ENCODE measurements at places on chromosomes 12 and 14. TPM values are rescaled to one million over a fixed set of nuclear protein-coding genes. Genes with fewer than 3 reads are reported as not detected.
A peak's percentile ranks its signal among the peaks of the same experiment; 100 is the strongest.

Gene CLEC2A
- polyA plus RNA-seq, result not detected

Gene CBLN3
- 1.6 TPM for polyA plus RNA-seq

Gene PTGDR
- 0.43 TPM for polyA plus RNA-seq

DNA sequence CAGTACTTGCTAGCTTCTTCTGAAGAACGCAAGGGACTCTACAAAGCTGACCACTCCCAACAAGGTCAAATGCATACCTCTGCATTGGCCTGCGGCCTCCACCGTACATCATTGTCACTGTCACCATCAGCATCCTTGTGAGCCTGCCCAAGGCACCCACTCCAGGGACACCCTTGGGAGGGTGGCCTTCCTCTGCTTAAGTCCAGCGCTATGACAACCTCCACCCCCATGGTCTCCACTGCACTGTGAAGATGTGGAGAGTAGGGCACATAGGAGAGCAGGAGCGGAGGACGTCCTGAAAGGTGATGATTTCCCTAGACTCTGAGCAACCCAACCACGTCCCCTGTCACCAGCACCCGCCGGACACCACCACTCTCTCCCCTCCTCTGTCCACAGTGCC lies 252.8 kb downstream of the ALG10 start:
- H3K4me1 ChIP-seq, result no peaks in the 10 kb centered on the region
- no peak for DNase-seq
- no peak overlapping the region for H3K4me3 ChIP-seq
- H3K27ac ChIP-seq, result no peak overlapping the region
- no peaks in the 10 kb centered on the region for H3K27me3 ChIP-seq

Gene KRT6C
- not detected for polyA plus RNA-seq

DNA sequence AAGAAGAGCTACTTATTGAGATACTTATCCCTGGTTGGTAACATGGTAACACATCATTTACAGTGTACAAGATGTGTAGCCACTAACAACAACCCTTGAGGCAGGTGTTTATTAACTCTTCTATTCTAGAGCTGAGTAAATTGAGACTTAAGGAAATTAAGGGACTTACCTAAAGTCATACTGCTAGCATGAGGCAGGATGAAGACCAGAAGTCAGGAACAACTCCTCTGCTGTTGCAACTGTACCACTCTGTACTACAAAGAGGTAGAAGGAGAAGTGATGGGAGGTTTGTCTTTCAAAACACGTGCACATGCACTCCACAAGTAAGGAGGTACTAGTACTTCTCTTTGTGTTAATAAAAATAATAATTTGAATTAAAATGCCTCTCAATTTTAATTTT lies 79.9 kb downstream of the LLPH start:
- no peaks in the 10 kb centered on the region for H3K36me3 ChIP-seq
- peaks cover 5% of the 10 kb centered on the region for H3K4me1 ChIP-seq
- H3K27ac ChIP-seq, result no peak overlapping the region

Gene FAM90A1
- polyA plus RNA-seq, result 0.61 TPM

DNA sequence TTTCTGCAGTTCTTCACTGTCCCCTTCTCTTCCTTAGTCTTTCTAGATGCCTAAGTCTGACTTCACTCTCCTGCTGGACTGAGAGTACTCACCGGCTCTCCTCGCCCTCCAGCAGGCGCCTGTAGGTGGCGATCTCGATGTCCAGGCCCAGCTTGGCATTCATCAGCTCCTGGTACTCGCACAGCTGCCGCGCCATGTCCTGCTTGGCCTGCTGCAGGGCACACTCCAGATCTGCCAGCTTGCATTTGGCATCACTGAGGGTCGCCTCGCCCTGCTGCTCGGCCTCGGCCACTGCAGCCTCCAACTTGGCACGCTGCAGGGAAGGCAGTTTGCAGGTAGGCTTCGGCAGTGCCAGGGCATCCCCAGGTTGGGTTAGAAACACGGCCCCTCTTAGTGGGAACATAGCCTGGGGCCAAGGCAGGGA lies 5.2 kb downstream of the KRT84 start:
- DNase-seq, result peak; percentile 33
- peaks cover 3% of the 10 kb centered on the region for H3K4me1 ChIP-seq
- H3K27ac ChIP-seq, result no peak overlapping the region
- no peak overlapping the region for H3K4me3 ChIP-seq

DNA sequence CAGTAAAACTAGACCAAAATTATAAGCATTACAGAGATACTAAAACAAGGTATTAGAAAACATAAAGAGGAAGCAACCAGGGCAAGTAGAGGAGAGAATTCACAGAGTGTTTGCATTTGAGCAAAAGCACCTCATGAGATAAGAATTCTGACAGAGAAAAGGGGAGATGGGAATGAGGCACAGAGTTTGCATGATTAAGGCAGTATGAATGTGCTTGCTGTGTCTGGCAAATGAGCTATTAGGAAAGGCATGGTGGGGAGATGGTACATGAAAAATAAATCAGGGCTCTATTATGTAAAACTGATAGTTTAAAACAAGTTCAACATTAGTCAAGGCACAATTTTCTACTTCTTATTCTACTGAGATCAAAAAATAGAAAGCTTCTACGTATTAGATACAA lies 23.1 kb downstream of the GARIN6 start:
- no peak overlapping the region for H3K27ac ChIP-seq
- H3K36me3 ChIP-seq, result no peaks in the 10 kb centered on the region
- DNase-seq, result no peak
- no peaks in the 10 kb centered on the region for H3K4me1 ChIP-seq
- no peaks in the 10 kb centered on the region for H3K27me3 ChIP-seq
- H3K4me3 ChIP-seq, result no peak overlapping the region

GRCh38 chr14:80269353-80269925 lies 58.1 kb upstream of the DIO2 start:
- H3K4me1 ChIP-seq, result no peaks in the 10 kb centered on the region
- H3K4me3 ChIP-seq, result no peak overlapping the region
- no peaks in the 10 kb centered on the region for H3K36me3 ChIP-seq
- H3K27ac ChIP-seq, result no peak overlapping the region

Gene DACT1
- polyA plus RNA-seq, result 21.4 TPM

Gene NELL2
- polyA plus RNA-seq, result 2.3 TPM

Gene LRRK2
- 2.7 TPM for polyA plus RNA-seq

- H3K4me1 ChIP-seq, result peaks cover 22% of the 10 kb centered on the region
- H3K36me3 ChIP-seq, result no peaks in the 10 kb centered on the region
- no peak for DNase-seq
- H3K27ac ChIP-seq, result peak overlapping the region; percentile 17
- no peak overlapping the region for H3K4me3 ChIP-seq
These were observed 42.6 kb upstream of the KRR1 start for GRCh38 chr12:75553836-75554555.

GRCh38 chr12:88951177-88951576 lies 370.9 kb upstream of the KITLG start:
- no peaks in the 10 kb centered on the region for H3K4me1 ChIP-seq
- no peak for DNase-seq
- no peak overlapping the region for H3K4me3 ChIP-seq
- H3K27me3 ChIP-seq, result no peaks in the 10 kb centered on the region

DNA sequence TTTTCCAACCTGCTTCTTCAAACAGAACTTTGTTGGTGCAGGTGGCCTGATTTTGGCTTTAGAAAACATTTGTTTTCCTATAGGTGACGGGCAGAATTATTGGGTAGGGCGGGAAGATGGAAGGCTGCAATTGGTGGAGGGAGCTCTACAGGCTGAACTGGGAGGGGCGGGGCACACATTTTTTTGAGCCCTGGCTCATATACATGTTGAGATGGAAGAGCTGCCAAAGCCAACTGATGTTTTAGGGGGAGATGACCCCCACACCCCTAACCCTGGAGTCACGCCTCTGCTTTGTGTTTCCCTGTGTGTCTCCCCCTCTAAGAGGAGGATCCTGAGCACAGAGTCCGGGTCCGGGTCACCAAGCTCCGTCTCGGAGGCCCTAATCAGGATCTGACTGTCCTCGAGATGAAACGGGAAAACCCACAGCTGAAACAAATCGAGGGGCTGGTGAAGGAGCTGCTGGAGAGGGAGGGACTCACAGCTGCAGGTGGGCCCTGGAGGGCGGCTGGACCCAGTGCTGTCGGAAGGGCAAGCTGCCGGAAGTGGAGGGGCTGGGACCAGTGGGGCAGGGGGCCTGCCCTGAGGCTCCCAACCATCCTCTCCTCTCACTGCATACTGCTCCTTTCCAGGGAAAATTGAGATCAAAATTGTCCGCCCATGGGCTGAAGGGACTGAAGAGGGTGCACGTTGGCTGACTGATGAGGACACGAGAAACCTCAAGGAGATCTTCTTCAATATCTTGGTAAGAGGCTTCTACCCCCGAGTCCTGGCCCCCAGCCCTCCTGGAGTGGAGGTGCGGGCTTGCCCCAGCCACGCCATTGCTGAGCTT lies 18.6 kb downstream of the AGAP2 start:
- no peaks in the 10 kb centered on the region for H3K4me1 ChIP-seq
- H3K27me3 ChIP-seq, result no peaks in the 10 kb centered on the region
- H3K36me3 ChIP-seq, result peaks cover 67% of the 10 kb centered on the region
- no peak overlapping the region for H3K27ac ChIP-seq
- no peak overlapping the region for H3K4me3 ChIP-seq

Gene ZNF385A
- polyA plus RNA-seq, result 8.3 TPM

DNA sequence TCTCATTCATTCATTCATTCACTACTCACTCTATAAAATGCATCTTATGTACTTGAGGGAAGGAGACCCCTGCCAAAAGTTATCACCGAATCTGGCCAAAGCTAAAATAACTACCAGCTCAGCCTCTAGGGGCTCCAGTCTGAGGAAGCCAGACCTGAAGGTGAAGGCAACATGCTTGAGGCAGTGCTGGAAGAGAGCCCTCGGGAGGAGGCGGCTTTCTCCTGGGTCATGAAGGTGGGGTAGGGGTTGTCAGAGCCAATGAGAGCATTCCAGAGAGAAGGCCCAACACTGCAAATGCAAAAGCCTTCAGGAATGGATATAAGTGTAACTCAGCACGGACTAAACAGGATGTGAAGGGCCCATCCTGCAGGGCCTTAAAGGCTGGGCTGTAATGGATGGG lies 62.4 kb downstream of the GSC start:
- no peaks in the 10 kb centered on the region for H3K4me1 ChIP-seq
- H3K27ac ChIP-seq, result no peak overlapping the region
- no peak for DNase-seq
- H3K27me3 ChIP-seq, result peaks cover 18% of the 10 kb centered on the region
- H3K4me3 ChIP-seq, result no peak overlapping the region
- H3K36me3 ChIP-seq, result no peaks in the 10 kb centered on the region

DNA sequence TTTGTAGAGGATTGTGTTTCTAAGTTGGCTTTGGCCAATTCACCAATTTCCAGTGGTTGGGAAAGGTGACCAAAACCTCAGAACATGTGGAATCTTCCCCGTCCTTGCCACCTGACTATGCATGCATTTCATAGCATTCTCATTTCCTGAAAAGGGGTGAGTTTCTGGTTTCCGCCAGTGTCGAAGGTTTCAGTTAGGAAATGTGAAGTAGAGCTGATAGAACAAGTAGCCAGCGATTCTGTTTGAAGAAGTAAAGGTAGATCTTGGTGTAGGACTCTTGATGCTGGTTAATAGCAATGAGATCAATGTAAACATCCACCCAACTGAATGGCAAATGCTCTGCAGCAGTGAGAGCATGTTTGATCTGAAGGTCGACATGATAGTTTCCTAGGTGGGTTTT lies 15.9 kb downstream of the SMOC1 start:
- H3K36me3 ChIP-seq, result no peaks in the 10 kb centered on the region
- no peaks in the 10 kb centered on the region for H3K4me1 ChIP-seq
- no peaks in the 10 kb centered on the region for H3K27me3 ChIP-seq
- H3K4me3 ChIP-seq, result no peak overlapping the region
- H3K27ac ChIP-seq, result no peak overlapping the region

- H3K27ac ChIP-seq, result no peak overlapping the region
- no peak for DNase-seq
- H3K27me3 ChIP-seq, result no peaks in the 10 kb centered on the region
- no peaks in the 10 kb centered on the region for H3K36me3 ChIP-seq
These were observed 333.7 kb downstream of the GLT1D1 start for GRCh38 chr12:129186952-129187351.

Gene WNT5B
- polyA plus RNA-seq, result 29.6 TPM

Gene APOF
- polyA plus RNA-seq, result not detected

DNA sequence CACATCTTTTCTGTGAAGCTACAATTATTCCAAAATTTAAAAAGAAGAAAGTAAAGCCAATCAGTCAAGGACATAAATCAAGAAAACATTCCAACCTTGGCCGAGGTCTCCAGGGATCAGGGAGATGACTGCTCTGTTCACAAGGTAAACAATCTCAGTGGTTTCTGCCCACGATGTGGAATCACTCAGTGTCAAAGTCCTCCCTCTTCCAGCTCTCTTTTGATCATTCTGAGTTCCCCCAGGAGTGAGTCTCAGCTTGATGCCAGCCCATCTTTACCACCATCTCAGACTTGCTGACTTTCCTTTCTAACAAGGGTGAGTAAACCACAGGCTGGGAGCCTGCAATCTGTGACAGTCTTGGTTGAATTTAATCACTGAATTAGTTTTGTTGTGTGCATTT lies 4.8 kb upstream of the SERPINA9 start:
- no peak for DNase-seq
- no peak overlapping the region for H3K27ac ChIP-seq
- no peaks in the 10 kb centered on the region for H3K36me3 ChIP-seq
- H3K27me3 ChIP-seq, result peaks cover 7% of the 10 kb centered on the region
- H3K4me3 ChIP-seq, result no peak overlapping the region

DNA sequence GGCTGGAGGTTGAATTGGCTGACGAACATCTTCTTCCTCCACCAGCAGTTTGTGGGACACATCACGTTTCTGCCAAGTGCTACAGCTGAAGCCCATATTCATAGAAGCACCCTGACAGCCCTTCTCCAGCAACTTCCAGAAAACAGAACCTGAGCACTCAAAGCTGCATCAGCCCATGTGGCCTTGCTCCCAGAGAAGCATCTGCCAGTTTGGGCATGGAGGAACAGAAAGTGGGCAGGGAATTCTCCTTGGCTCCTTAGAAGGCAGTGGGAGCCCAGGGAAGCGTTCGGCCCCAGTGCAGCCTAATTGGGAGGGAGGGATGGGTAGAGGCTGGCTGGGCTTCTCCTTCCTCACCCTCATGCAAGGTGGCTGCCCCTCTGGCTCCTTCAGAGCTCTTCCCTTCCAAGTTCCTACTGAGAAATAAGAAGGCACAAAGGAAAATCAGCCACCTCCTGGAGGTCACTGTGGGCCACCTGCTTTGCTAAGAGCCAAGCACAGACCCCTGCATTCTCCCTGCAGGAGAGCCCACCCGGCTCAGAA lies 4.1 kb upstream of the NGB start:
- no peaks in the 10 kb centered on the region for H3K4me1 ChIP-seq
- no peak overlapping the region for H3K4me3 ChIP-seq
- DNase-seq, result no peak

Gene PPM1H
- polyA plus RNA-seq, result 3.0 TPM

GRCh38 chr14:100698066-100698465 lies 28.6 kb upstream of the DLK1 start:
- no peaks in the 10 kb centered on the region for H3K36me3 ChIP-seq
- DNase-seq, result no peak
- H3K27me3 ChIP-seq, result peaks cover 2% of the 10 kb centered on the region
- H3K27ac ChIP-seq, result no peak overlapping the region
- no peak overlapping the region for H3K4me3 ChIP-seq

DNA sequence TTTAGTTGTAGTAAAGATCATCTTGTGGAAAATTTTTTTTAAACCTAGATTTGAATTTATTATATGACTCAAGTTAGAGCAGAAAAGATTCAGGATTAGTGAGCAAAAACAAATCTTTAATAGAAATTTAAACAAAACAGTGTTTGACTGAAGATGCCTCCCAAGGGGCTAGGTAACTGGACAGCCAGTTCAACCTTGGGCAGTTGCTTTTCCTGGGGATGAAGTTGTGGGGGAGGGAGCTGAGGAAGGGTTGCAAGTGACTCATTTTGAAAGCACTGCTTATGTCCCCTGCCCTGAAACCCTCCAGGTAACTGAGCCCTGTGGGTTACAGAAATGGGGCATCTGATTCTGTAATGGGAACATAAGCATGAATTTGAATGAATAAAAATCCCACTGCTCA lies 13.1 kb downstream of the CFAP54 start:
- H3K4me3 ChIP-seq, result no peak overlapping the region
- no peak for DNase-seq
- H3K27ac ChIP-seq, result peak overlapping the region; percentile 38
- no peaks in the 10 kb centered on the region for H3K4me1 ChIP-seq

All from muscle of leg (tissue), 16 donors.